ENCODE measurements at places on chromosomes 4 and X.

DNA sequence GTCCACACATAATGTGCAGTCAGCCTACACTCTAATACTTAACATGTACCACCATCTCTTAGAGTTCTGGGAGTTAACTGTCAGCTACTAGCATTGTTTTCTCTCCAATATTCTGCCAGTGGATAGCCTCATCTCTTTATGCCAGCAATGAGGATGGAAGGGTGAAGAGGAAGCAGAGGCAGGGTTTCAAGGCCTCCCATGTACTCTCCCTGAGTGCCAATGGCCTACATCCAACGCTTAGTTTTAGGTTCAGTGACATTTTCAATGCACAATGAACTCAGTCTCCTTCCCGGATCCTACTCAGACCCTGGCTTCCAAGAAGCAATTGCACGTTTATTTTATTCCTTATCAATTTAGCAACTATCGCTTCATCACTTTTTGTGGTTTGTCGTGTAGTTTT, 686.1 kb downstream of the DMD start:
- DNase-seq: no peak

DNA sequence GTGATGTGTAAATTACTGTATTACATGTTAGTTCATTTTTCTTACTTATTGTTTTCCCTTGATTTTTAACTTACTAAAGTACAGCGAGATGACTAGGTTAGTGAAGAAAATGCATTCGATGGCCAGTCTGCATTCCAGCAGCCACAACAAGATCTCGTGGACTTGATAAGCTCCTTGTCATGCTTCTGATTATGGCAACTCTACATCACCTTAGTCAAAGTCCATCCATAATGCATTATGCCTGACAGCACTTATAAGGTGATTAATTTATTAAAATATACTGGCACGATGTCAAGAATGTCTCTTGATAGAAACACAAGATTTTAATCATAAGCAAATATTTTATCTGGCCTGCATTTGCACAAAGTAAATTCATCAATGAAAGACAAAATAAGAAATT, 109.9 kb upstream of the NAP1L5 start:
- no peak for DNase-seq

GRCh38 chrX:115134382-115134781, 54.8 kb upstream of the RBMXL3 start:
- DNase-seq: no peak

- DNase-seq: no peak
Observed at GRCh38 chr4:80307774-80308465, 27.6 kb upstream of the CFAP299 start.

- no peak for DNase-seq
Observed at GRCh38 chr4:75643651-75644050, 13.3 kb upstream of the CDKL2 start.

DNA sequence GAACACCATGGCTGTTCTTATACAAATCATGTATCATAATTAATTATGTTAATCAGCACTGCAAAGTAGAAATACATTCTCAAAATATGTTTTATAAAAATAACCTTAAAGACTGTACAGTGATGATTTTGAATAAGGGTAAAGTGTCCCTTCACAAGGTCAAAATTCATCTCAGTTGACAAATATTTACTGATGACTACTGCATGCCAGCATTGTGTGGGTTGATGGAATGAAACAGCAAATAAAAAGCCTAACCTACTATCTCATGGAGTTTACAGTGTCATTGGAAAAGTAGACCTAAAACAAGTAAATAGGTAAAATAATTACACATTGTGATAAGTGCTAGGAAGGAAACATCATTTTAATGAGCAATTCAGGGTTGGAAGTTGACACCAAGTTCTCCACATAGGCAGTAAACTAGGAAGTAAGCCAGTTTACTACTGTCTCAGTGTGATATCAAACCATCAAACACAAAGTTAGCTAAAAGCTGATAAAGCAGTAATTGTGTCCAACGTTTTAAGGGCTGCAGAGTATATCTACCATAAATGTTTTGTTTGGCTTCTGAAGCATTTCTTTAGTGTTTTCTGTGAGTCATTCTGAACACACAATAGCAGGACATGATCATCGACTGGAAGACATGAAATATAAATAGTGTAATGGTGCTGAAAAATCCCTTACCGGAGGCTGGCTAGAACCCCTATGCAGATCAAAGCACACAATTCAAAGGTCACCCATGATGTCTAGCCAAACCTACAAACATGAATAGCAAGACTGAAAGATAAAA, 221.8 kb downstream of the DACH2 start:
- no peak for DNase-seq

DNA sequence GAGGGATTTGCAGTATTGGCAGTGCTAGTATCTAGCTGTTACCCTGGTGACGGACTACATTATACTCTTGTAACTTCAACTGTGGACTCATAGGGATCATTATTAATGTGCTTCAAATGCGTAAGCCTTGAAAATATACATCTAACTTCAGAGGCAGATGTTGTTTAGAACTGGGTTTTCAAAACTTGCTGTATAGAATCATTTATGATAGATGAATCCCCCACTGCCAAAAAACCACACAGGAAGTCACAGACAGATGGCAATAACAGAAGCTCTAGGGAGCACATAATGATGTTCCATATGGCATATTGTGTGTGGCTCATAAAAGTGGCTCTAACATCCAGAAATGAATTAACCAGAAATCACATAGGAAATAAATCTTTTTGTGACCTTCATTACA, 62.3 kb upstream of the RELL1 start:
- no peak for DNase-seq

GRCh38 chr4:8370835-8371595, 69.5 kb downstream of the ACOX3 start:
- DNase-seq: no peak

DNA sequence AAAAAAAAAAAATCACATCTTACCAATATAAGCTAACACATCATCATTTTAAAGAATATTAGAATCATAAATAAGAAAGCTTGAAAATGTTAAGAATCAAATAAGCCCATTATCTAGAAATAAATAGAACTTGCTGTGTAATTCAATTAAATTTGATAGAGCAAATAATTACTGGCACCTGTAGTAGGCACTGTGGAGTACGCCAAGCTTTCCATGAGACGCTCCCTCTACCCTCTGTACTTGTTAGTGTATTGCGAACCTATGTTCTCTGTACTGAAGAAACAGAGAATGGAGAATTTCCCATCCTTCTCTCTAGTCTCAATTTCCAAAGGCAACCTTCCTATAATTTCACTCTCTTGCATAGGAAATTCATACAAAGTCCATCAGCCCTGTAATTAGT, 61.7 kb upstream of the HAND2 start:
- no peak for DNase-seq

- DNase-seq: no peak
Observed at GRCh38 chrX:97594646-97595224, 711.0 kb downstream of the RPA4 start.

DNA sequence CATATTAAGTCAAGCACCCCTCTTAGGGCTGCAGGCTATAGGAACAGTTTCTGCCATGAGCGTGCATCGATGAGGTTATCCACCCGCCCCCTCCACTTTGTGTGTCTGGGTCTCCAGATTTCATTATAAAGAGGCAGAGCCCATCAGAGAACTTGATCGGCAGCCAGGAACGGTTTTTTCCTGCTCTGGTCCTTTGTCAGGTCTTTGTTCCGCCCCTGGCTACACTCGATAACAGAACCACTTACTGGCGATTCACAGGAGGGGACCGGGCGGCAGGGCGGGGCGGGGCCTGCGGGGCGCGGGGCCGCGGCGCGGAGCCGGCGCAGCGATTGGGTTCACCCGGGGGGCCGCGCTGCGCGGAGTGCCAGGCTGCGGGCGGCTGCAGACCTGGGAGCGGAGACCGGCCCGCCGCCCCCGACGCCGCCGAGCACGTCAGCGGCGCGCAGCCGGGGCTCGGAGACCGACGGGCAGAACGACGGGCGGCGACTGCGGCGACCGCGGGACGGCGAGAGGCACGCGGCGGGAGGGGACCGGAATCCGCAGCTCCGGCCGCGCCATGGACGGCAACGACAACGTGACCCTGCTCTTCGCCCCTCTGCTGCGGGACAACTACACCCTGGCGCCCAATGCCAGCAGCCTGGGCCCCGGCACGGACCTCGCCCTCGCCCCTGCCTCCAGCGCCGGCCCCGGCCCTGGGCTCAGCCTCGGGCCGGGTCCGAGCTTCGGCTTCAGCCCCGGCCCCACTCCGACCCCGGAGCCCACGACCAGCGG, at the start of gene SLC10A4:
TSS of gene SLC10A4 (plus strand) at position 338 of the 771 bp plus-strand sequence. CDS start at position 557, 219 bp downstream.
- no peak for DNase-seq

- peak; percentile 82 for DNase-seq
Observed at GRCh38 chr4:7843831-7844593, 95.6 kb downstream of the AFAP1 start.

- no peak for DNase-seq
Observed at GRCh38 chr4:34723605-34724004, 1520.7 kb downstream of the ARAP2 start.

DNA sequence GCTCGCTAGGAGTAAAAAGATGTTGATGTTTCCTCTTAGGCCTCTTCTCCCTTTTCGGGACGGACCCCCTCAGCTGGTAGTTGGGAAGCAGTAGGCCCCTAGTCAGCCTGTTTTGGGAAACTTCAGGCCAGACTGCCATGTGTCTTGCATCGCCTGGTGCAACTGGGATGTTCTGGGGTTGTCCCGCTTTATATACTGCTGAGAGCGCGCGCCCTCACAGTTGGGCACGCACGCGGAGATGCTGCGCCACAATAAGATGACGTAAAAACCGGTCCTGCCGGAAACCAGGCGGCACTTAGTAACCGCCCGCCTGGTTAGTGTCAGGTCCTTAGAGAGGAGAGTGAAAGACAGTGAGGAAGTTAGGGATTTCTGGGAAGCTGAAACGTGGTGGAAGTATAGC, 231.3 kb upstream of the CT83 start:
- no peak for DNase-seq

GRCh38 chr4:127533028-127533700, 99.6 kb upstream of the INTU start:
- DNase-seq: no peak

GRCh38 chrX:10759141-10759799, 138.9 kb upstream of the MID1 start:
- DNase-seq: no peak

DNA sequence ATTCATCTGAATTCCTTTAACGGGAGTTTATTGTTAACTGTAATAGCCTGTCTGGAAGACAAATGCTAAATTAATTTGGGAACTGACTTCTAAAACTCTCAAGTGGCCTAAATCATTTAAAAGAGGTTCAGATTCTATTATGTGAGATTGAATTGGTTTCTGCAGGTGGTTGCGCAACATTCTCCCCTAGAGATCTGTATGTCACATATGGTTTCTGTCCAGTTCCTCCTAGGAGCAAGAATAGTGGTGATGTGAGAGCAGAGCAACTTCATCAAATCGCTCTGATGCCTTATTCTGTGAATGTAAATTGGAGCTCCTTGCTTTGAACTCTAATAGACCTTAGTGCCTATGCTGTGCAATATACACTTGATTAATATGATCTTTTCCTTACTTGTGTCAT, 144.6 kb upstream of the GPR101 start:
- DNase-seq: no peak

DNA sequence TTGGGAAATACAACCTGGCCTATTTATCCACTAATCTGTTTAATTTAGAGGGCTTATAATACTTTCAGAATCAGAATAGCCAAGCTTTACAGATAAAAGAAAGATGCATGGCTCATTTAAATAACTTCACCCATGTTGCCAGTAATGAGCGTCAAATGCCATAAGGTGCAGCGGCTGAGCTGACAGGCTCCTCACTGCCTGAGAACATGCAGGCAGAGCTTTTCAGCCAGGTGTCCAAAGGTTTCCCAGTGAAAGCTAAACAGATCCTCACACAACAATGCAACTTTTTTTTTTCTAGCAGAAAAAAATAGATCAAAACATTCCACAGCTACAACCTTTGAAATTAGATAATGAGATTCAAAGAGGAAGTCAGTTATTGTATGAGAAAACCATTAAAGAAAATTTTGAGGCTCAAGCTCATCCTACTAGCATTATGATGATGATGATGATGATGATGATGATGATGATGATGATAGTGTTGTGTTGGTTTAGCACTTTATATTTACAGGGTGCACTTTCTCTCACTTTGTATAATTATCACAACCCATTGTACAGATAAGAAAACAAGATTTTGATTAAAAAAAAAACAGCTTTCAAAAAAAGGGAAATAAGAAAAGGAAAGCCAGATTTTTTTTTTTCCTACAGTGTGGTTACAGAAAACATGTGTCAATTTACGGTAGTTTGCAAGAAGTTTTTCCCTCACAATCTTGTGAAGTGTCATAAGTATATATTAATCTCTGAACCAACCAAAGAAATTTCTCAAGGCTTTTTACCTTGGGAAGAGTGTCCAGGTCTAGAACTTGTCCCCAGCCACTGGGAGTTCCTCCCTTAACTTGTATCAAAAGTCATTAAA, 12.2 kb upstream of the TNIP3 start:
- DNase-seq: no peak

DNA sequence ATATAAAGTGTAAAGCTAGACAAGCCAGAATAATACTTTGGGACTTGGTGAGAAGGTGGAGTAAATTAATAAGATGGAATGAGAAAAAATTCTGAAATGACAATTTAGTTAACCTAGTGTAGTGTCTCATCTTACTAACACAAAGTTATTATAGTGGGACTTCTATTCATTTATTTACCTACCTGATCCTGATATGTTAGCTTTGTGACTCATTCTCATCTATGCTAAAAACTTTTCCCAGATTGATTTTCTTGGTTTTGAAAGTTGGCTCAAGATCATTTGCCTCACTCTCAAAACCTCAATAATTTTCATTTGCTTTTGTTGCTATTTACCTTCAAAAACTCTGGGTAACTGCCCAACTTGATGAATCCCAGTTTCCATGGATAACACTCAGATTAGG, 698.6 kb downstream of the SH3BGRL start:
- DNase-seq: no peak

GRCh38 chr4:125389713-125390112, 75.0 kb downstream of the FAT4 start:
- no peak for DNase-seq

GRCh38 chrX:40933132-40933705, 152.0 kb upstream of the USP9X start:
- peak; percentile 18 for DNase-seq

DNA sequence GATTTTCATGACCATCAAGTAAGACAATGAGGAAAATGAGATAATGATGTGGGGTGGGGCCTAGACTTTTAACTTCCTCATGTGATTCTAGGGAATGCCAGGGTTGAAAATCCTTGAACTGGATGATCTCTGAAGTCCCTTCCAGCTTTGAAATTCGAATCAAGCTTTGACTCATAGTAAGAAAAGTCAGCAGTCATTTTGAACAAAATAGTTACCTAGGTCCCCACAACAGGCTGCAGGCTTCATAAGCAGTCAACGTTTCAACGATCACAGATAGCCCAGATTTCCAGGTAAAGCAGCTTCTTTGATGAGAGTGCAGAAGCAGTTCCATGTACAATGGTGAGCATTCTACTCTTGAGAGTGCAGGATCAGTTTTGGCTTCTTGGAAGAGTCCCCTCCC, 93.7 kb downstream of the GRIA3 start:
- DNase-seq: no peak

DNA sequence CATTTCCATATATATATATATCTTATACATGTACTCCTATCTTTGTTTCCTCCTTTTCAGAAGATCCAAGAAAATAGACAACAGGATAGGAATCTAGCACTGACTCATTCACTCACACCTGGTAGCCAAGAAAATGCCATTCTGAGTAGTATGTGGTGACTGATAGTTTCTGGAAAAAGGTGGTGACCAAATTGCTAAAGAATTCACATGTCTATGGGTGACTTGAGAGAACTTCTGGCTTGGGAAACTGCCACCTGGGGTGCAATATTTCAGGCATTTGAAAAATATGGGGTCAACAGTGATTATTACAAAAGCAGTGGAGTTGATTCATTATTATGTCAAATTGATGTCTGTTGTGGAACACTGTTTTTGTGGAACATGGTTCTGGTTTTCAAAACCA, 605.1 kb downstream of the PCDH18 start:
- no peak for DNase-seq

GRCh38 chrX:11953615-11954014, 184.7 kb upstream of the FRMPD4 start:
- DNase-seq: no peak
